ENCODE measurements at places on chromosomes 7 and 10.

GRCh38 chr7:36607721-36608095, 116.6 kb downstream of the AOAH start:
- no peak for DNase-seq

DNA sequence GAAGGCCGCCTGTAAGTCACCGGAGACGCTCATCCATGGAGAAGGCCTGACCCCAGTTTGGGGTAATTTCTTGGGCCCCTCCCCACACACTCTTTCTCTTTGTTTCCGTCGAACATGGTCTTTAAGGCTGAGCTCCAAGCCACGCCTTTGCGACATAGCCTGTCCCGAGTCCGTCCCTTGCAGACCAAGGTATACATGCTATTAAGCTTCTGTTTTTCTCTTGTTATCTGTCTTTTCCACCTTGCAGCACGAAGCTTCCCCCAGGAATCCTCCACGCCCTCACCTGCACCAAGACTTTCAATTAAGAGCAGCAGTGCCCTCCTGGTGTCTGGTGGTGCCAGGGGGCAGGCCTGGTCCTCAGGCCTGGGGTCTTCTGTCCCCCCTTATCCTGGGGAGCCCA, 4.2 kb upstream of the FAM20C start:
- DNase-seq: no peak

- DNase-seq: no peak
Observed at GRCh38 chr10:5522913-5523560, 1.7 kb upstream of the CALML3 start.

GRCh38 chr10:30455816-30456215, 21.8 kb downstream of the MAP3K8 start:
- no peak for DNase-seq

DNA sequence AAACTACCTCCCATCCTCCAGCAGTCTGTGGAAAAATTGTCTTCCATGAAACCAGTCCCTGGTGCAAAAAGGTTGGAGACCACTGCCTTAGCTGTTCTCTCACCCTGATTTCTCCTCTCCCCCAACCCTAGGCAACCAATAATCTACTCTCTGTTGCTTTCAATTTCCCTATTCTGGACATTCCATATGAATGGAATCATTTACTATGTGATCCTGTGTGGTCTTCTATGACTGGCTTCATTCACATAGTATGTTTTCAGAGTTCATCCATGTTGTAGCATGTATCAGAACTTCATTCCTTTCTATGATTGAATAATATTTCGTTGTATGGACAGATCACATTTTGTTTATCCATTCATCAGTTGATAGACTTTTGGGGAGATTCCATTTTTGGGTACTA, 38.3 kb upstream of the DLG5 start:
- no peak for DNase-seq

- DNase-seq: no peak
Observed at GRCh38 chr7:17936321-17936720, 4.0 kb downstream of the SNX13 start.

DNA sequence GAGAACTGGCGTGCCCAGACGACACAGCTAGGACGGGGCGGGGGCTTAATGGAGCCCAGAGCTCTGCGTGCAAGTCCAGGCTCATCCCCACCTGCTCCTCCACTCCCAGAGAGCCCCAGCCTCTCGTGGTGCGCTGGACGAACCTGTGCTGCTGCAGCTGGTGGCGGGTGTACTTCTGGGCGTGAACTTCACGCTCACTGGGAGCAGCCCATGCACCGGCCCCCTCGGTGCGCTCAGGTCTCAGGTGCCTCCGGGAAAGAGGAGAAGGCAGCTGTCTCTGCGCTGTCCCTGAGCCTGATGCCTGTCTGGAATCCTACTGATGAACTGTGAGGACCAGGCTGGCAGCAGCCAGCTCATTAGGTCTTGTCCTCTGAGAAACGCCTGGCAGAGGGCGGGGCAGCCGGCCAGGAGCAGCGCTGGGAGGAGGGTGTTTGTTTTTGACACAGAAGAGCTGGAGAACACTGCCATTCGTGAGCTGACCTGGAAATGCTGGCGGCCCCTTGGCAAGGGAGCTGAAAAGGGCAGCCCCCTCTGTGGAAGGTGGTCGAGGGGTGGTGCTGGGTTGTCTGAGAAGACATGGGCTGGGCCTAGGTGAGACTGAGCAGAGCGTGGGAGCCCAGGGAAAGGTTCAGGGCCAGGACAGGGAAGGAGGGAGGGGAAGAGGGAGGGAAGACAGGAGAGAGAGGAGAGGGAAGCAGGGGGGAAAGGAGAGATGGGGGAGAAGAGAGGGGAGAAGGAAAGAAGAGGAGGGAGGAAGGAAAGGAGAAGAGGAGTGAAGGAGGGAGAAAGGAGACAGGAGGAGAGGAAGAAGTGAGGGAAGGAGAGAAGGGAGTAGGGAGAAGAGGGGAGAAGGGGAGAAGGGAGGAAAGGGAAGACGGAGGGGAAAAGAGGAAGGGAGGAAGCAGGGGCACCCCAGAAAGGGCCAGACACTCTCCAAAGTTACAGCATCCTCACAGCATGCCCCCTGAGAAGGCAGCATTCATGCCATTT, 53.5 kb upstream of the TNS3 start:
- peak; percentile 41 for DNase-seq

DNA sequence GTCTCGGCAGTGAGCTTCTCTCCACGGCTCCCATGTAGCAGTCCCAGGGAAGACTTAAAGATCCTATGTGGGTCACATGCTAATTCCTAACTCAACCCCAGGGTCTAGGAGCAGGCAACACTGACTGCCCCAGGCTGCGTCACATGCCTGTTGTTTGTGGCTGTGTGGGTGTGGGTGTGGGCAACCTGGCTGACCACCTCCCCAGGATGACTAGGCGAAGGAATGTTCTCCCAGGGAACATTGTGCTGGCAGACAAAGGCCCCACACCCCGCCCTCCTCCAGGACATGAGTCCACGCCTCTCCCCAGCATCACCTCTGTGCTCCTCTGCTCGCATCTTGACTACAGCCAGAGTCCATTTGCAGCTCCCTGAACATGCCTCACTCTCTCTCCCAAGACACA, 30.3 kb downstream of the SLC29A3 start:
- no peak for DNase-seq

- no peak for DNase-seq
Observed at GRCh38 chr7:80110376-80110775, 24.3 kb upstream of the GNAI1 start.

DNA sequence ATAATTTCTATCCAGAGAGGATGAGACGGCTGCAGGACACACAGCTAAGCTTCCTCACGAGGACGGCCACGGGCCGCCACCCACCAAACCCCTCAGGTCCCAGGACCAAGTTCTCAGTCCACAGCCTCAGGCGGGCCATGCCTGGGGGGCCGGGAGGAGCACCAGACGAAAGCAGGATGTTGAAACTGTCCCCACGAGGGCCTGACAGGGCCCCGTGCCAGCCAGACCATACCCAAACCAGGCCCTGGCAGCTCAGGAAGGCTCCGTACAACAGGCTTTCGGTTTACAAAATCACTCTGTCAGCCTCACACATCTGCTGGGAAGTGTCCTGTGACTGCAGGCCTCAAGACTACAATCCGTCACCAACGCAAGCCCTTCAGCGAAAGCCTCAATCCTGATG, 14.5 kb downstream of the TUBGCP2 start:
- DNase-seq: no peak

GRCh38 chr10:103499881-103500280, 6.4 kb downstream of the NEURL1 start:
- DNase-seq: no peak

DNA sequence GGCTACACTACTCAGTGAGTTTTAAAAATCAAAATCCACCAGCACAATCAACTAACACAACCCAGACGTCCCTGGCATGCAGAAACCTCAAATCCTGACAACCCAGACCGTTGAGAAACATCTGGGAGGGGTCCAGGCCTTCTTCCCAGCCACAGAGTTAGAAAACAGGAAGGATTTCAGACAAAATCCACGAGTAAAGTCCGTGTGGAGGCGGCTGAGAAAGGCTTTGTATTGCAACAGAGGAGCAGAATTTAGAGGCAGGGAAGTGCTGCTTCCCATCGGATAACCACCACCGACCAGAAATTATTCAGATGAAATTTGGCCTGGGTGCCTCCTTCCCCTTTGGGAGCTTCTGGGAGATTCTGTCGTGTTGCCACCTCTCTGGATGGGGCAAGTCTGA, 61.5 kb downstream of the TNS3 start:
- DNase-seq: peak; percentile 89

- no peak for DNase-seq
Observed at GRCh38 chr10:100907175-100907574, 5.6 kb upstream of the SLF2 start.

GRCh38 chr7:77308792-77309191, 107.4 kb downstream of the GSAP start:
- no peak for DNase-seq

DNA sequence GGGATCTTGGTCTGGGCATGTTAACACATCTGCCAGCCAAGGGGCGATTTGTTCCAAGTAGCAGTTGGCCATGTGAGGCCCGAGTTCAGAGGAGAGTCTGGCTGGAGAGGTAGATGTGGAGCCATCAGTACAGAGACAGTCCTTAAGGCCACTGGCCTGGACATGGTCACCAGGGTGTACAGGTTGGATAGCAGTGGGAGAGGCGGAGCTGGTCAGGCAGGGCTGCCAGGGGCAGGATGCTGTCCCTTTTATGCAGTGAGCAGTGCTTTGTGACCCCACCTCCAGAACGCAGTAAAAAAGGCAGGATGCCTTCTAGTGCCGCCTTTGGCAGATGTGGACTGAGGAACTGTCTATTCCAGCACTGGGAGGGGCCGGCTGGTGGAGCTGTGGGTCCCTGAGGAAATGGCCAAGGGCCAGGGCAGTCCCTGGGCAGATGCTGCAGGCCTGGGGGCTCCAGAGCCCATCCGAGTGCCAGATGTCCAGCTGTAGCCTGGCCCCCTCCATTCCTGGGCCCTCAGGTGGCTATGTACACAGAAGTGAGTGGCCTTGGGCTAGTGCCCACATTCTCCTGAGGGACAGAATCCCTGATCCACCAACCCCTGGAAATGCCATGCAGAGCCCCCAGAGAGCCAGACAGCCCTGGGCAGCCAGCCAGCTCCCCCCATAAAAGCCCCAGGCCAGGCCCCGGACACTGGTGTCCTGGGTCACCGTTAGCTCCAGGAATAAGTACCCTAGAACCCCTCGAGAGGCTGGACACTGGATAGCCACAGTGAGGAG, 17.2 kb upstream of the MYL7 start:
- DNase-seq: no peak

DNA sequence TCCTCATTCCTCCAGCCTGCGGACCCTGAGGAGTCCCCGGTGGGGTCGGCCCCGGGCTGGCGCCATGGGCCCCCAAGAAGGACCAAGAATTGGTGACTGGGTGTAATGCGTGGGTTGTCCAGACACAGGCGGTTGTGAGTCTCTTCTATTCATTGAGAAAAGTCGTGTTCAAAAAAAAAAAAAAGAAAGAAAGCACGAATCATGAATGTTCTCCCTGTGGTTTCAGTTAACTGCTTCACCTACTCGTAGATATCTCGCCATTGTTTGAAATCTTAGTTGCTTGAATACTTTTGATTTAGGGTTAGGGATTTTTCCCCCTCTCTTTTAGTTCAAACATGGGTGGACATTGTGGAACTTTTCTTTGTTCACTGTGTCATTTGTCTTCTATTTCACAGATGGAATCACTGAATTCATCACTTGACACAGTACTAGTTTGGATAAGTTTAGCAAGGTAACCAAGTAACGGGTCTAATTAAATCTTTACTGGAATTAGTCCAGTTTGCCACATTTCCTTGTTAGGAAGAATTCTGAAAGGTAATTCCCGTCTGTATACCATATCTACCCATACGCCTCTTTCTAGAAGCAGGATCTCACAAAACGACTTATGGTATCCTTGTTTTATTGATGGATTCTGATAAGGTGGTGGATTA, 775 bp downstream of the STARD3NL start:
- peak; percentile 38 for DNase-seq

DNA sequence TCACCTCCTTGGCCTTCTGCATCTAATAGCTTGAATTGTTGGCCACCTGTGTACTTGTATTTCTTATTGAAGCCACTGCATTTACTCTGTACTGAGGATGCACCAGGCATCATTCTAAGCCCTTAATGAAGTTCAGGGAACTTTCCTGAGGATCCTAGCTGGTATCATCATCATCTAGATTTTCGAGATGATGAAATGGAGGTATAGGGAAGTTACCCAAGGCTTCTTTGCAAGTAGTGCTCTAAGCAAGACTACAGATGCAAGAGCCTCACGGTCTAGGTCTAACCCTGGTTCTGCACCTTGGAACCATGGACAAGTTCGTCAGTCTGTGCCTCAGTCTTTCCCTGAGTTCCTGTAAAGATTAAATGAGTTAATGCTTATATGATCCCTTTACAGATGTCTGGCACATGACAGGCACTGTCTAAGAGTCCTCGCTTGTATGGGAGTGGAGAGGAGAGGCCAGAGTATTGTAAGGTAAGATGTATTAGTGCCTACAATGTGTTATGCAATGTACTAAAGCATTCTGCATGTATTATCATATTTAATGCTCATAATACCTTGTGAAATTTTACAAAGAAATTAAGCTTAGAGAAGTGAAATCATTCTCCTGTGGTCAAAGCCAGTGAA, 145.1 kb downstream of the KCNMA1 start:
- no peak for DNase-seq

DNA sequence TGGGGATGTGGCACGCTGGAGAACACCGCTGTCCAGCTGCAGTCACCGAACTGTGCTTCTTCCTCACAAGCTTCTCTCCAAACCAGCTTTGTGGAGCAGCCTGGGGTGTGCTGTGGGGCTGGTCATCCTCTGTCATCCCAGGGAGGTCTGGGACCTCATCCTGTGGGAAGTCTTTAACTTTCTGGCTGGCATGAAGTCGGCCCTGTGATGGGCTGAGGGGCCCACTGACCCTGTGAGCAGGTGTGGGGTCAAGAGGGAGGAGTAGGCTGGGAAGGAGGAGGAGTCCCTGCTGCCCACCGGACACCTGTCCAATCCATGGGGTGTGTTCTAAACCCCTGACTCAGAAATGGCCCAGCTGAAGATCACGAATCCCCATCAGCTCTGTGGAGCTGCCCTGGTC, 136.2 kb upstream of the SHH start:
- DNase-seq: no peak

GRCh38 chr10:114167985-114168384, 6.0 kb downstream of the CCDC186 start:
- no peak for DNase-seq

- DNase-seq: no peak
Observed at GRCh38 chr10:35907548-35907947, 265.5 kb upstream of the FZD8 start.

DNA sequence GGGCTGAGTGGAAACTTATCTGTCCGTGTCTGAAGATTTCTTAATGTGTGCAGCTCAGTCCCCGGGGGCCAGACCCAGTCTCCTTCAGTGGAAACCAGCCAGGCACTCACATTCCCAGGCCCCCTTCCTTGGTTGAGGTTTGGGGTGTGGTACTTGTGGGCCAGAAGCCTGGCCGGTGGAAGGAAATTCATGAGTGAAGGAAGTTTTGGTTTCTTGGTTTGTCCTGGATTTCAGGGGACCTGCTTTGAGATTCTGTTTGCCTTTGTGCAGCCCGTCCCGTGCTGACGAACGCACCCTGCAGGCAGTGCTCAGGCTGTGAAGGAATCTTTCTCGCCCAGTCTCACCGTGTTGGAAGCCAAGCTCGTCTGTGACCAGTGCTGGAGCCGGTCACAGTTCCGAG, 2.9 kb downstream of the INPP5A start:
- peak; percentile 48 for DNase-seq

- DNase-seq: no peak
Observed at GRCh38 chr7:145850636-145851035, 266.0 kb upstream of the CNTNAP2 start.

- DNase-seq: no peak
Observed at GRCh38 chr7:129454249-129454551, 20.0 kb downstream of the STRIP2 start.
